Activated T-helper 1 cell treated with anti-CD3 and anti-CD28 coated beads, Interleukin-12 subunit alpha, Interleukin-12 subunit beta, Interleukin-2, Interleukin-4 antibody, amounts not matched to agents 30 ng/mL and 10 ng/mL and 1 ng/mL, durations not matched to agents 14 hours and 24 hours and 36 hours (primary cell): ENCODE measurements at places on chromosomes 16 and 17. TPM values are rescaled to one million over a fixed set of nuclear protein-coding genes. Genes with fewer than 3 reads are reported as not detected.

DNA sequence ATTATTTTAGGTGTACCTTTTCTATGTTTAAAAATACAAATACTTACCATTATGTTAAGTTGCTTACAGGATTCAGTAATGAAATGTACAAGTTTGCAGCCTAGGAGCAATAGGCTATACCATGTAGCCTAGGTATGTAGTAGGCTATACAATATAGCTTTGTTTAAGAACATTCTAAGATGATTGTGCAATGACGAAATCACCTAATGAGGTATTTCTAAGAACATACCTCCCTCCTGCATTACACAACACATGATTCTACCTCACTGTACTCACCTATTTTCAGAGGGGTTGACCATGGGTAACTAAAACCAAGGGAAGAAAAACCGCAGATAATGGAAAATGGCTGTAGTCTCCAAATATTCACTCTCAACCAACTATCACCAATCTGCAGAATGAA lies 35.3 kb upstream of the TBC1D3K start:
- H3K36me3 ChIP-seq: no peaks in the 10 kb centered on the region
- no peak for DNase-seq
- H3K4me3 ChIP-seq: no peak overlapping the region
- H3K27ac ChIP-seq: no peak overlapping the region

DNA sequence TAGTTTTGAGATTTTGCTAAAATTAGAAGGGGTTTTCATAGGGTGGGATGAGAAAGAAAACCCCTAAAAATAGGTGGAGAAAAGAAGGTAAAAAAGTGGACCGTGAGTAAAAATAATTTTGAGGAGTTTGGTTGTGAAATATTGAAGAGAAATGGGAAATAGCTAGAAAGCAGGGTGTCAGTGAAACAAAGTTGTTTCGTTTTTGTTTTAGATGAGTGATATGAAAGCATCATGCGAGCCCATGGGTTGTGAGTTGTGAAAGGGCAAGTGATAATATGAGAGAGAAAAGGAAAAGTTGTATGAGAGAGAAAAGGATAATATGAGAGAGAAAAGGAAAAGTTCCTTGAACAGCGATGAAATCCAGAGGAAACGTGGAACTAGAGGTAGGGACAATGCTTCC lies 7.3 kb upstream of the SMIM36 start:
- no peak for DNase-seq
- no peak overlapping the region for H3K27ac ChIP-seq
- no peak overlapping the region for H3K4me3 ChIP-seq
- peaks cover 7% of the 10 kb centered on the region for H3K27me3 ChIP-seq
- peaks cover 4% of the 10 kb centered on the region for H3K4me1 ChIP-seq

GRCh38 chr17:79515646-79516571 lies 94.9 kb downstream of the RBFOX3 start:
- H3K27ac ChIP-seq: no peak overlapping the region
- no peak overlapping the region for H3K4me3 ChIP-seq
- H3K36me3 ChIP-seq: no peaks in the 10 kb centered on the region
- peaks cover 5% of the 10 kb centered on the region for H3K27me3 ChIP-seq
- H3K4me1 ChIP-seq: no peaks in the 10 kb centered on the region
- no peak for DNase-seq

The CDH1 gene
- 0.64 and 2.2 TPM in 2 replicates for total RNA-seq
